CD8-positive, alpha-beta memory T cell (primary cell): ENCODE measurements at places on chromosomes 7 and 10.

DNA sequence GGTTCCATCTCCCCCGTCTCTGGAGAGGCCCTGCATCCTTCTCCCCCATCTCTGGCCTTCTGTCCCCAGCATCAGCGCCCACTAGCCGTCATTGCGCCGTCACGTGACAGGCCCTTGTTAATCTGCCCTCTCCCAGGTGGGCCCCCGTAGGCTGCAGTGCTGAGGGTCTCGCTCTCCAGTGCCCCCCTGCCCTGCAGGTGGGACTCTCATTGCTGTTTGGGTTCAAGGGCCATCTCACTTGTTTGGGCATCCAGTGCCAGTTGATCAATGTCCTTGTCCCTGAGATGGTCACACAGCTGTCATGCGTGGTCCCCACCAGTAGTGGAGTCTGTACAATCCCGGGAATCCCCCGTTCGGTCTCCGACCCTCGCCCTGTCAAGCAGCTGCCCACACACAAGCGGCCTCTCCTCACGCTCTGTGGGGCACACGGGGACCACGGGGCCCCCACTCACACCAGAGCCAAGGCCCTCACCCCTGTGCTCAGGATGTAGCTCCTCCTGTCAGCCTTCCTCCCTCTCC, 114.0 kb downstream of the INPP5A start:
- no peaks in the 10 kb centered on the region for H3K4me1 ChIP-seq
- H3K36me3 ChIP-seq, result no peaks in the 10 kb centered on the region
- H3K27me3 ChIP-seq, result no peaks in the 10 kb centered on the region
- DNase-seq, result no peak

DNA sequence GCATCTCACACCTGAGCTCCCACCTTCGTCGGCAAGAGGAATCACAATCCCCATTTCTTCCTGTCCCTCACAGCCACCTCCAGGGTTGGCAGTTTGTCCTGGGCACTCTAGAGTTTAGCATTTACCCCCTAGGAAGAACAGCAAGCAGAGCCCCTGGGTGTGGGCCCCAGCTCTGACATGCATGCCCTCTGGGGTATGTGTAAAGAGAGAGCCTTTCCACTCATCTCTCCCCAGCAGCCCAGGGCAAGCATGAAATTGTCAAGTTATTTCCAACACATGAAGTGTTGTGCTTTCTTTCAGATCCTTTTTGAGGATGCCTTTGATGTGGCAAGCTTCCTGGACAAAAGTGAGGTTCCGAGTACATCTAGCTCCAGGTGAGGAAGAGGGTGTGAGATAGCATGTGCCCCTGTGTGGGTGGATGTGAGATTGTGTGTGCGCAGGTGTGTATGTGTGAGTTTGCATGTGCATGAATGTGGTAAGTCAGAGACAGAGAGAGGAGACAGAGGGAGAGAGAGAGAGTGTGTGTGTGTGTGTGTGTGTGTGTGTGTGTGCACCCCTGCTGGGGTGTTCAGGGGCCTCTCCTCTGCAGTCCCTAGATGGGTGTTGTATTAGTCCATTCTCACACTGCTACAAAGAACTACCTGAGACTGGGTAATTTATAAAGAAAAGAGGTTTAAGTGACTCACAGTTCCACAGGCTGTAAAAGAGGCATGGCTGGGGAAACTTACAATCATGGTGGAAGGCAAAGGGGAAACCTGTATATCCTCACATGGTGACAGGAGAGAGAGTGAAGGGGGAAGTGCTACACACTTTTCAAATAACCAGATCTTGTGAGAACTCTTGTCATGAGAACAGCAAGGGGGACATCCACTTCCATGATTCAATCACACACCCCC, 18.1 kb downstream of the STRA8 start:
- H3K4me3 ChIP-seq, result no peak overlapping the region
- H3K27ac ChIP-seq, result no peak overlapping the region
- no peaks in the 10 kb centered on the region for H3K36me3 ChIP-seq

DNA sequence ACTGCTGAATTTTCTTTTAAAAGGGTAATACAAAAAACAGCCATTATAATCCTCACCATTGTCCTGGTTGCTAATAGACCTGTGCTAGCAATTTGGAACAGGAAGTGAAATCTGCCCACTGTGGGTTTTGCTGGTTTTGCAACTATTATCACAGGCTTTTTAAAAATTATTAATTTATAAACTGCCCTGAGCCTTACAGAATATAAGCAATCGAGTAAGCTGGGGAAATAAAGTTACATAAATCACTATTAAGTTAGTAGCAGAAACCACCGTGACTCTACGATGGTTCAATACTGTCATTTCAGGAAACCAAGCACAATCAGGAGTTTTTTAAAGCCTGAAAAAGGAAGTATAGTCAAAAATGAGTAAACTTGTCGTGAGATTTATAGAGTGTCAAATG, 62.3 kb downstream of the TMEM26 start:
- DNase-seq, result no peak
- no peaks in the 10 kb centered on the region for H3K27me3 ChIP-seq
- no peak overlapping the region for H3K4me3 ChIP-seq
- H3K4me1 ChIP-seq, result no peaks in the 10 kb centered on the region

GRCh38 chr7:1134951-1135350, 25.0 kb downstream of the ZFAND2A start:
- DNase-seq, result no peak
- no peak overlapping the region for H3K4me3 ChIP-seq
- H3K27ac ChIP-seq, result no peak overlapping the region
- H3K27me3 ChIP-seq, result no peaks in the 10 kb centered on the region
- no peaks in the 10 kb centered on the region for H3K36me3 ChIP-seq
- H3K4me1 ChIP-seq, result peaks cover 13% of the 10 kb centered on the region

DNA sequence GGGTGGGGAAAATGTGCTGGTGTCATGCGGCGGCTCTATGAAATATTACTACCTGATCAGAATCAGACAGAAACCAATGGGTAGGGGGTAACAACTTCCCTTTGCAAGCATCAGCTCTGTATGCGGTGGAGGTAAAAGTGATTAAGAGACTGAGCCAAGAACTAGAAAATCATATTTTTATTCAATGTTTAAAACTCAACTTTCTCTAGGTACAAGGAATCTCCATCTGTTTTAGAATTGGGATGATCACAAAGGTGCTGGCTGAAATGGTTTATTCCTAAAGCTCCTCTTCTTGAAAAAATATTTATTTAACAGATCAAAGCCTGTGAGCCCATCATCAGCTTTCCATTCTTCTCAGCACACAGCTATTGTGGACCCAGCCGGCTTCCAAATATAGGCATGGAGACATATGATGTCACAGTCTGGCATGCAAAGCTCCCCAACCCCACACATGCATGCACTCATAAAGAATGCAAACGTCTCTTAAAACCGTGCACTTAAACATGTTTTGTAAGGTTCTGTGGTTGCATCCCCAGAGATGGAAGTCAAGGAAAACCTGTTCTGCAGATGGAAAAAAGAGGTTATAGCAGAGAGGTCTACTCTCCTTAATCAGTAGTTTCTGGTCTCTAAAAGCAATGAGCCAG, 126.0 kb downstream of the SKIDA1 start:
- no peak overlapping the region for H3K4me3 ChIP-seq
- no peaks in the 10 kb centered on the region for H3K36me3 ChIP-seq
- H3K4me1 ChIP-seq, result no peaks in the 10 kb centered on the region

DNA sequence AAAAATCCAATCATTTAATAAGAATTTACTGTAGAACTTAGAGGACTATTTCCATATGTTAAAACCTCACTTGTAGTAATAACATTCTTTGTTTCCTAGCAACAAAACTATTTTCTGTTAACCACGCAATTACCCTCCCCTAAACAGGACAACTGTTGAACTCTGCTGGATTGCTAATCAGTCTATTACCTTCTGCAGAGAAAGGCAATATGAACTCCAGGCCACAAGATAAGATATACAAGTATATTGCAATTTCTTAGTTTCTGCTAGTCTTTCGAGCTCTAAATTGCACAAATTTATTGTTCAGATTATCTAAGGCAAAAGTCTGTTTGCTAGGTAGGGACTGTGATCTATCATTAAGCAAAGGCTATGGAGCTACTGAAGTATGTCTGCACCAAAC, 920.1 kb upstream of the LRRN3 start:
- H3K27me3 ChIP-seq, result no peaks in the 10 kb centered on the region
- DNase-seq, result no peak
- no peak overlapping the region for H3K27ac ChIP-seq
- no peak overlapping the region for H3K4me3 ChIP-seq

DNA sequence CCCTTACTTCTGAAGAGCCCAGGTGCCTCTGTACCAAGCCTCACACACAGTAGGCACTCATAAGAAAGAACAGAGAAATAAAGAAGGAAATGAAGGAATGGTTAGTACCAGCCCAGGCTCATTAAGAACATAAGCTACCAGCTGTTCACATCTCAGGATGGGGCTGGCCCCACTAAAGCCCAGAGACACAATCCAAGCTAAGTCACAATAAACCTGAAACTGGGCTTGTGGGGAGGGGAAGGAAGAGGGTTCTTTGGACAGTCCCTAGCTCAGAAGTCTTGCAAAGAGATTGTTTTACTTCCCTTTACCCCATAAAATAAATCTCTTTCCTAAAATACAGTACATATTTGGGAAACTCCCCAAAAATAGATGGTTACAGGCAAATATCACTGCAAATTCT, 24.3 kb downstream of the FBXW4 start:
- H3K27me3 ChIP-seq, result no peaks in the 10 kb centered on the region
- DNase-seq, result no peak
- H3K36me3 ChIP-seq, result peaks cover 80% of the 10 kb centered on the region
- no peak overlapping the region for H3K27ac ChIP-seq

DNA sequence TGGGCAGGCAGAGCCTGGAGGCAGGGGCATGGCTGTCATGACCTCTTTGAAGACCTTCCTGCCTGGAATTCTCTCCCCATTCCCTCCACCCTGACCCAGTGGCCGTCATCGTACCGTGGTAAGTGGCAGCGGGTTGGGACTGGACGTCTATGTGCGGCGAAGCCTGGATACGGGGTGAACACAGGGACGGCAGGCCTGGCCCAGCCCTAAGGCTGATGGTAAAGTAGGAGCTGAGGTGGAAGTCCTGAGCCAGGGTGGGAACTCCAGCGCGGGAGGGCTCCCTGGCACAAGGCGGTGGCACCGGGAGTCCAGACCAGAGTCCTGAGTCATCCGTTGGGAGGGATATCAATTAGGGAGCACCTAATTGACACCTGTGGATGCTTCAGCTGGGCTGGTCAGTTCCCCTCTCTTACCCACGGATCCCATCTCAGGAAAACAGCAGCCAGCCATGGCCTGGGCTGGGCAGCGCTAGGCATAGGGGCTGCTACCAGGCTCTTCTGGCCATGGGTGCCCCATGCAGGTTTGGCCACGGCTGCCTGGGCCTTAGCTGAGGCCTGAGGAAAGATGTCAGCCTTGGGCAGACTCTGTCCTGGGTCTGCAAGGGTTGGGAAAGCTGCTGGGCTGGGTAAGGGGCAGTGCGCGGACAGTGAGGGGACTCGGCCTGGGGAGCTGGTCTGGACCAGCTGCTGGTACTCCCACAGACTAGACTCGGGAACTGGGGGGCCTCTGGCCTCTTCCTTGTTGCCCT, 3.3 kb downstream of the PPIF start:
- no peaks in the 10 kb centered on the region for H3K27me3 ChIP-seq
- H3K27ac ChIP-seq, result no peak overlapping the region
- DNase-seq, result no peak
- H3K4me3 ChIP-seq, result no peak overlapping the region
- peaks cover 56% of the 10 kb centered on the region for H3K36me3 ChIP-seq

- H3K27ac ChIP-seq, result no peak overlapping the region
- no peak for DNase-seq
- no peaks in the 10 kb centered on the region for H3K27me3 ChIP-seq
- H3K4me1 ChIP-seq, result no peaks in the 10 kb centered on the region
- no peak overlapping the region for H3K4me3 ChIP-seq
- no peaks in the 10 kb centered on the region for H3K36me3 ChIP-seq
Measured at GRCh38 chr10:33460505-33461294, 126.2 kb upstream of the NRP1 start.

DNA sequence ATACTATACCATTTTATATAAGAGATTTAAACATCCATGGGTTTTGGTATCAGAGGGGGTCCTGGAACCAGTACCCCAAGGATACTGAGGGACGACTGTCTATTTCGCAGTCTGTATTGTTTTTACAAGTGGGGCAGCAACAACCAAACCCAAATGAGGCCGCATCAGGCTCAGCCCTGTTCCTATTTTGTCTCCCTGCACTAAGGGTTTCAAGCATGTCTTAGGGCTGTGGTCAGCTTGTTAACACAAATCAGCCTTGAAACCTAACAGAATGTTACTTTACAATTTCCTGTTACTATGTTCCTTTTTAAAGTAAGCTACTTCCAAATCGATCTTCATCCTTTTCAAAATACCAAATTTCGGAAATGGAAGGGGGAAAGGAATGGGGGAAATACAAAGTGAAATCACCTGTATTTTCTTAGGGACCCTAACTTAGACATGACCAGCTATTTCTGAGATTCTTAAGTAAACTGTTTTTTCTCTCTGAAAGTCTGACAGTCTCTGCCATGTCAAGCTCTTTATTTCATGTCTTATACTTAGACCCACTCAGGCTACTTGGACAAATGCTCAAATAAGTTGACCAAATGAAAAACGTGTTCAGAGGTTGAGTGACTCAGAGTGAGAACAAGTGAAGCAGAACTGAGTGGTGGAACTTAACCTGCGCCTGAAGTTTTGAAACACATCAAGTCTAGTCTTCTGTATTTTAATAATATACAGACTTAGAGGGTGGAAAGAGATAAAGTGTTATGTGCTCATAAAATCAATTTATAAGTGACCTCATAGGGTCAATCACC, 75.8 kb downstream of the C1GALT1 start:
- no peaks in the 10 kb centered on the region for H3K27me3 ChIP-seq
- peaks cover 26% of the 10 kb centered on the region for H3K4me1 ChIP-seq
- peak overlapping the region; percentile 77 for H3K27ac ChIP-seq
- no peaks in the 10 kb centered on the region for H3K36me3 ChIP-seq
- DNase-seq, result peak; percentile 11

DNA sequence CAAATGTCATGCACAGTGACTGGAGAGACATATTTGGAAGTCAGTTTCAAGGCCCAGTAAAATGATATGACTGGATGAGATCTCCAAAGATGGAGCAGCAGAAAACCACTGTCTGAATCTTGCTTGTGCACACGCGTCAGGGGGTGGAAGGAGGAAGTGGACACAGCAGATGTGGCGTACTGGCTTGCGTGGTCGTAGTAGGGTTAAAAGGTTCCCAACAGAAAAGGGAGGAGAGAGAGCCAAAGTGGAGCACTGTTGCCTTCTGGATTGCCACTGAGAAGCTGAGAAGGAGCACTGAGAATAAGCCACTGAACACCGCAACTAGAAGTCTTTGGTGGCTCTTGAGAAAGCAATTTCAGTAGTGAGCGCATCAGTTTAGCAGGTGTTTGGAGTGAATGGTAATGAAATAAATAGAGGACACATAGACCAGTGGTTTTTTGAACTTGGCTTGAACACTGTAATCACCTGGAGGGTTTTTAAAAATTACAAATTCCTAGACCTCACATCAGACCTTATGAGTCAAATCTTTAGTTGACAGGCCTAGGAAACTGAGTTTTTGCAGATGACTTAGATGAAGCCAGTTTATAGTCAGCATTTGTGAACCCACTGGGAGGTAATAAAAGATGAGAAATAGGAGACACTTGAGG, 227.3 kb downstream of the PTEN start:
- H3K4me1 ChIP-seq, result peaks cover 42% of the 10 kb centered on the region
- H3K36me3 ChIP-seq, result no peaks in the 10 kb centered on the region
- H3K4me3 ChIP-seq, result no peak overlapping the region
- no peak for DNase-seq

GRCh38 chr7:2811476-2812113, 32.5 kb downstream of the GNA12 start:
- DNase-seq, result no peak
- H3K4me1 ChIP-seq, result no peaks in the 10 kb centered on the region
- H3K27me3 ChIP-seq, result no peaks in the 10 kb centered on the region
- H3K36me3 ChIP-seq, result no peaks in the 10 kb centered on the region
- no peak overlapping the region for H3K4me3 ChIP-seq
- H3K27ac ChIP-seq, result no peak overlapping the region

GRCh38 chr10:19946791-19947190, 130.6 kb downstream of the PLXDC2 start:
- no peaks in the 10 kb centered on the region for H3K36me3 ChIP-seq
- DNase-seq, result no peak
- no peaks in the 10 kb centered on the region for H3K4me1 ChIP-seq
- no peaks in the 10 kb centered on the region for H3K27me3 ChIP-seq
- no peak overlapping the region for H3K4me3 ChIP-seq
